ENCODE measurements at places on chromosomes 2 and 18. TPM values are rescaled to one million over a fixed set of nuclear protein-coding genes. Genes with fewer than 3 reads are reported as not detected.
A peak's percentile ranks its signal among the peaks of the same experiment; 100 is the strongest.

The RIT2 gene
- total RNA-seq = not detected

The HJURP gene
- total RNA-seq = 78.1 TPM

The OSBPL6 gene
- total RNA-seq = 3.7 TPM

The CD8A gene
- 357 TPM for total RNA-seq

The RAPH1 gene
- total RNA-seq = 1.9 TPM

- no peak for DNase-seq
Observed at GRCh38 chr2:238067939-238068338, 7.1 kb downstream of the SCLY start.

DNA sequence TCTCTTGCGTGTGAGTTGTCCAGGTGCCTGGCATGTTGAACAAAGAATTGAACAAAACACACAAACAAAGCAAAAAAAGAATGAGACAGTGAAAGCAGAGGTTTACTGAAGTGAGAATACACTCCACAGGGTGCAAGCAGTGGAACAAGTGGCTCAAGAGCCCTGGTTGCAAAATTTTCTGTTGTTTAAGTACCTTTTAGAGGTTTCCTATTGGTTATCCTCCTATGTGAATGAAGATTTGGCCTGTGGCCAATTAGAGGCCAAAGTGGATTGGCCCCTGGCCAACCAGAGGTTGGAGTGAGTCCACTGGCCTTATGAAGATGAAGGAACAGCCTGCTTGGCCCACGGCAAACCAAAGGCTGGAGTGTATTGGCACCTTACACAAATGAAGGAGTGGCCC is 1188.5 kb upstream of the NRXN1 start:
- no peak for DNase-seq

DNA sequence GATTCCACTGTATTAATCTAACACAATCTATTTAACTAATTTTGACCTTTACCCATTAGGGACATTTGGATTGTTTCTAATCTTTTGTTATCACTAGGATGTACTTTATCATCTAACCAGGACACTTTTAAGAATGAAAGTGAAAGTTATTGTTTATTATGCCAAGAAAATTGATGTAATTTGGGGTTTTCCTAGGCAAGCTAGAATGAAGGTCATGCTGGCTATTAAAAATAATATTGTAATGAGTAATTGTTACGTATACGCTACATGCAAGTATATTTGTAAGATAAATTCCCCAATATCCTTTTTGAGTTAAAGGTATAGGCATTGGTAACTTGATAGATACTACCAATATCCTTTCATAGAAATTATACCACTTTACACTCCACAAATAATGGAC is 74.6 kb downstream of the COL5A2 start:
- DNase-seq = no peak

DNA sequence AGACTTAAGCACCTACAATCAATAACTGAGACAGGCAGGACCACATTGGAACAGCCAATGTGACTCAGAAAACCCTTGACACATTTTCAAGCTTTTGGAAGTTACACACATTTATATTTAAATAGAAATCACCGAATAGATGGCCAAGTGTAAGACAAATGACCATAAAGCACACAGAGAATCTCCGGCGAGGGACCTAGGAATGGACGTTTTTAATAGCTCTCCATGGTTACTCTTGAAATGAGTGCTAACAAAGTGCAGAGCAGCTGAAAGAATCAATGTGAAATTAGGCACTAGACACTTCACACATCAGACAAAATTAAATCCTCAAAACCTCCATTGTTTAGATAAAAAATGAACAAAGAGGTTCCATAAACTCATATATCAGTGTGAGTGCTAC is 376.9 kb downstream of the DLGAP1 start:
- no peak for DNase-seq

- peak; percentile 66 for DNase-seq
Observed at GRCh38 chr18:35231052-35231451, 9.8 kb upstream of the ZNF397 start.

DNA sequence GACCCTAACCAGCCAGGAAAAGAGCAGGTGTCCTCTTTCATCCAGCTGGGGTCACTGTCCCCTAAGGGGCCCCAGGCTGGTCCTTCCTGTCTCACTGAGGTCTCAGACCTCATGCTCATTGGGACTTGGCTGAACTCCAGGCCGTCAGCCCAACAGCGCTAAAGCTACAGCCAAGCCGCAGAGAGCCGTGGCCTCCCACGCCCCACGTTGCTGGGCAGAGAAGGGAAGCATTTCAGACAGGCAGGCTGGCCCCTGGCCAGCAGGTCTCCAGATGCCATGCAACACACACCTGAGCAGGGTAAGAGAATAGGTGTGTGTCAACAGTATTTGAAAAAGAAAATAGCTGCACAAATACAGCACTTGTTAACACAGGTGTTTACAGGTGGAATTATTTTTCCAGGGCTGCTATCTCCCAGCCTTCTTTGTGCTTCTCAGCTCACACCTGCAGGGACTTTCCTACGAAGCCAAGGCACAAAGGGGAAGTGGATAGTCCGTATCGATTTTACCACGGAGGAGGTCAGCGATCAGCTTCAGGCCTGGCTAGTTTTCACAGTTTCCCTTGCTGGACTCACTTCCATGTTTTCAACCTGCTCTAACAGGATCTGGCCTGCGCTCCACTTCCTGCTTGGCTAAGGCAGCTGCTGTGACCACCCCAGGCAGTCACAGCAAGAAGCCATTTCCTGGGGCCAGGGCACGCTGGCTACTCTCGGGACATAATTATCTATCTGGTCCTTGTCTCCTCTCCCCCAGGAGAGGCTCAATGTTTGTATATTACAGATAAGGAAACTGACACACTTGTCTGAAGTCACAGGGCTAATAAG is 156.1 kb upstream of the ID2 start:
- no peak for DNase-seq

GRCh38 chr2:240237609-240238174 is 97.2 kb upstream of the OTOS start:
- DNase-seq = no peak
